ENCODE measurements at places on chromosomes 2 and 18.

DNA sequence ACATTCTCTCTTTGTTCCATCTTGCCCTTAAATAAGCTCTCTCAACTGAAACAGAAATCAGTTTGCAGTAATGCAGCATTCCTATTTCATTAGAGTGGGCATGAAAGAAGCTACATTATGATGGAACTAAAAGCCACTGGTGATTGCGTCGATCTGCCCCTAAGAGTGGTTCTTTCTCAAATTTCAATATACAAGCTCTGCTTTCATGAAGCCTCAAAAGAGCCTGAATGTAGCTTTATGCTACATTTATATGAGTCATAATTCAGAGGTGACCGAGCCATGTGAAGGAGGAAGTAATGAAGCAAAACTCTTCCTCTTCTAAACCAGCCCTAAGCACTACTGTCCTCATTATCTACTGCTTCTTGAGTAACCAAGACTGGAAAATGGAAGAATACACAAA lies 64.8 kb upstream of the CYTIP start:
- DNase-seq = no peak

- no peak for DNase-seq
These were observed 1.7 kb downstream of the MYOM1 start for GRCh38 chr18:3217948-3218647.

GRCh38 chr2:28435241-28435640 lies 42.6 kb downstream of the FOSL2 start:
- no peak for DNase-seq

DNA sequence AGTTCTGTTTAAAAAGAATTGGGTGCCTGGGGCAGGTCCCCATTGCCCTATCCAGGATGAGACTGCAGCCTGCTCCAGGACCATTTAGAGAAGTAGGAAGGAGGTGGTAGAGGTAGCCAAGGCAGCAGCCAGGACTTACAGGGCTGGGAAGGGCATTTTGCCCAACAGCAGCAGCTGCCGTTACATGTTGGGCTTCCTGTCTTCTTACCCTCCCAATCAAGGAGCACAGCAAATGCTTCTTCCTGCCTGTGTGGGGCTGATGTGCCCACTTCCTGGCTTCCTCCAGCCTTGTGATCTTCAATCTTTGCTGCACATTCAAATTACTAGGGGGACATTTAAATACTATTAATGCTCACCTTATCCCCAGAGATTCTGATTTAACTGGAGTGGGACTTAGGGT lies 112.0 kb downstream of the QPCT start:
- no peak for DNase-seq

DNA sequence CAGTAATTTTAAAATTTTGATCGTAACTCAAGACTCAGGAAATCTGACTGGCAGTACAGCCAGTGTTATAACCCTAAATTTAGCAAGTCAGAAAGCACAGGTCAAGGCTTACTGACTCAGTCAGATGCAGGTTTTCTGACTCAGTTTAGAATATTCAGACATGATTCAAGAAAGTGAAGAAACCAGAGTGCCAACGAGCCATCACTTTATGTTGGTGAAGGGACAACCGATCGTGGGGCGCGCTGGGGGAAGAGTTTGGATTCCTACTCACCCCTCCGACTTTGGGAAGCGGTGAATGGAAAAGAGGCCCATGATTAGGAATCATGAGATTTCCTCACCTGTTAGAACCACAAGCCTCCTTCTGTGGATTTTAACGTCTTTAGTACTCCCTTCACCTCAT lies 998 bp downstream of the RNF149 start:
- no peak for DNase-seq

GRCh38 chr2:123179526-123179925 lies 845.6 kb upstream of the CNTNAP5 start:
- DNase-seq = no peak

DNA sequence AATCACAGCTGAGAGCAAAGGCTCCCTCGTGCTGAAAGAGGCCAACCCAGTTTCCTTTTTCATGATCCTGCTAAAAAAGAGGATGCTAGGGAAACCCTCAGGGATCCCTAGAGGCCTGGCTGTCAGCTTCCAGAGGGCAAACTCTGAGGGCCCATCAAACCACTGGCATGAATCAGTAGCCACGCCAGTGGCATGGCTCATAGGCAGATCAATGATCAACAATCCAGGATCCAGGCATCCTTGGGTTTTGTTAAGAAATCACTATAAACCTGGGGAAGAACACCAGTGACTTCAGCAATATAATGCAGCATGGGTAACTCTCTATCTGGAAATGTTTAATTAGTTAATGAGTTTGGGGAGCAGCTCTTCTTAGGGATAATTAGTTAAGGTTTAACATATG lies 286.5 kb downstream of the C1D start:
- no peak for DNase-seq

GRCh38 chr18:7459851-7460770 lies 107.0 kb upstream of the PTPRM start:
- no peak for DNase-seq

- no peak for DNase-seq
These were observed 12.7 kb downstream of the PCARE start for GRCh38 chr2:29061616-29062015.

- no peak for DNase-seq
These were observed 142.9 kb upstream of the NXPH2 start for GRCh38 chr2:138922973-138923563.

- DNase-seq = no peak
These were observed 465.0 kb downstream of the ZEB2 start for GRCh38 chr2:144054911-144055310.

- no peak for DNase-seq
These were observed 56.5 kb downstream of the CDK15 start for GRCh38 chr2:201862843-201863242.

DNA sequence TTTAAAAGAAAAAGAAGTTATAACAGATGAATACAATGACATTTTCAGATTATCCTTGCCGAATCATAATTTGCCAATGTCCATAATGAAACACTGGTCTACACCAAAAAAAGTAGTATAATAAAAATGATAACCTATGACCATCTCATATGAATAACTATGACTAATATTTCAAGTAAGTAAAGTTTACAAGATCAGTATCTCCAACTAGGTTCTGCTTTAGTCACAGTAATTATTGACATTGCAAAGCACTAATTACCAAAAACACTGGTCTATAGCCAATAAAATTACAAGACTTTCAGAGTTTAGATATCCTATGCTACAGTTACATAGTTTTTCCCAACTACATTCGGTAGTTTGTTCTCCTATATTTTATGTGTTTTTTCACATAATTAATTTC lies 136.7 kb downstream of the MEMO1 start:
- no peak for DNase-seq

Data from DMS79 (cell line).